ENCODE measurements at places on chromosomes 7 and 10. TPM values are rescaled to one million over a fixed set of nuclear protein-coding genes. Genes with fewer than 3 reads are reported as not detected.
A peak's percentile ranks its signal among the peaks of the same experiment; 100 is the strongest.

GRCh38 chr7:105811189-105811847, 65.1 kb downstream of the ATXN7L1 start:
- DNase-seq, result no peak

DNA sequence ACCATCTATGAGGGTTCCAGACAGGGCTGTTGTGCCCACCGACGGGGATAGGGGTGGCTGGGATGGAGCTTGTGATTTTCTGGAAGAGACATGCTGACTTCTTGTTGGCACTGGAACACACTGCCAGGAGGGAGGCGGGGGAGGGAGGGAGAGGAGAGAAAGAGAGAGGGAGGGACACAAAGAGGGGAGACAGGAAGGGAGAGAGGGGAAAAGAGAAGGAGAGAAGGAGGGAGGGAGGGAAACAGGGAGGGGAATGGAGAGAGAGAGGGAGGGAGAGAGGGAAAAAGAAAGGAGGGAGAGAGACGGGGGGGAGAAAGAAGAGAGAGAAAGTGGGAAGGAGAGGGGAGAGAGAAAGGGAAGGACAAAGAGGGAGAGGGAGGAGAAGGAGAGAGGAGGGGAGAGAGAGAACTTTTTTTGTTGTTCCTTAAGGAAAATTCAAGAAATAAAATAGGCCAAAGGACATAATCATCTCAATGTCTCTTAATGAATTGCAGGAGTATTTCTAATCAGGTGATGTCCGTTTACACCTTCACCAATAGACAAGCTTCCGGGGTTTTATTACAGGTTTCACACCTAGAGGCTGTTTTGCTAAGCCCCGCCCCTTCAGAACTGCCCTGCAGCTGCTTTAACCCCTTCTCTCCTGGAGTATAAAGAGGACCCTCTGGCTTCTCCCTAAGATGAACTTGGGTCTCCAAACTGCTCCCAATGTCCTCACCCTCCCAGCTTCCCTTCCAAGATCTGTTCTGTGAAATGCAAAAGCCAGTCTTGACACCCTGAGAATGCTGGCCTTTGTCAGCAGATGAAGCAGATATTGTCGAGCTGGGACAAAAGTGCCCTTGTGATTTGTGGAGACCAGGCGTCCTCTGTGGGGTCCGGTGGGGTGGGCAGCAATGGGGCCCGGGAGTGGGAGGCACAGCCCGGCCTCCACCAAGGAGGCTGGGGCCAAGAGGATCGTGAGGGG, 82.0 kb upstream of the GTF2IRD1 start:
- peak; percentile 40 for DNase-seq

DNA sequence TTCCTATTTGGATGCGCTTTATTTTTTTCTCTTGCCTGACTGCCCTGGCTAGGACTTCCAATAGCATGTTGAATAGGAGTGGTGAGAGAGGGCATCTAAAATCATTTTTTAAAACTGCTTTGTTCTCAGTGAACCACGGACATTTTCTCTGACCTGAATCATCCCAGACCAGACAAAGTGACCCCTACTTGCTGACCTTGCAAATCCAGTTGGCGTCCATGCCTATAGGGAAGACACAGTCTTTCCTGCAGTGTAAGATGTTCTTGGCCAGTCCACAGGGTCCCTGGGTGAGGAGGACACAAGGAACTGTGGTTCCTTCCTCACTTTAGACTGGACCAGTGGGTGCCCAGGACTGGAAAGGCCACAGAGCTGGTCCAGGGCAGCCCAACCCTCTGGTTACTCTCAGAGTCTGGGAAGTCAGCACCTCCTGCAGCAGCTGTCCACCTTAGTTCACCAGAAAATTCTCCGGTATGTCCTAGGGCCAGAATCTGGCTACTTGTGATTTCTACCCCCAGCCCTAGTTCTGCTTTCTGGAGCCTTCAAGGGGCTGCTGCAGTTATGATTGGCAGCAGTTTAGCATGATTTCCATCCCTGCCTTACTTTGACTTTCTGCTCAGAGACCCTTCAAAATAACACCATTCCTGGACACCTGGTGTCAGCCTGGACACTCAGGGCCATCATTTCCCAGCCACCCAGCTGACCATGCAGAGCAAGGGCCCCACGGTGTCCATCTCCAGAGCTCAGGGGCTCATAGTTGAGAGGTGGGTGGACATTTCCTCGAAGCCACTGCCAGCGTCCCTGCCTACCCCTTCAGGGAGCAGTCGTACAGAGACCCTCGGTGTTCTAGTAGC, 19.3 kb downstream of the VIPR2 start:
- no peak for DNase-seq

DNA sequence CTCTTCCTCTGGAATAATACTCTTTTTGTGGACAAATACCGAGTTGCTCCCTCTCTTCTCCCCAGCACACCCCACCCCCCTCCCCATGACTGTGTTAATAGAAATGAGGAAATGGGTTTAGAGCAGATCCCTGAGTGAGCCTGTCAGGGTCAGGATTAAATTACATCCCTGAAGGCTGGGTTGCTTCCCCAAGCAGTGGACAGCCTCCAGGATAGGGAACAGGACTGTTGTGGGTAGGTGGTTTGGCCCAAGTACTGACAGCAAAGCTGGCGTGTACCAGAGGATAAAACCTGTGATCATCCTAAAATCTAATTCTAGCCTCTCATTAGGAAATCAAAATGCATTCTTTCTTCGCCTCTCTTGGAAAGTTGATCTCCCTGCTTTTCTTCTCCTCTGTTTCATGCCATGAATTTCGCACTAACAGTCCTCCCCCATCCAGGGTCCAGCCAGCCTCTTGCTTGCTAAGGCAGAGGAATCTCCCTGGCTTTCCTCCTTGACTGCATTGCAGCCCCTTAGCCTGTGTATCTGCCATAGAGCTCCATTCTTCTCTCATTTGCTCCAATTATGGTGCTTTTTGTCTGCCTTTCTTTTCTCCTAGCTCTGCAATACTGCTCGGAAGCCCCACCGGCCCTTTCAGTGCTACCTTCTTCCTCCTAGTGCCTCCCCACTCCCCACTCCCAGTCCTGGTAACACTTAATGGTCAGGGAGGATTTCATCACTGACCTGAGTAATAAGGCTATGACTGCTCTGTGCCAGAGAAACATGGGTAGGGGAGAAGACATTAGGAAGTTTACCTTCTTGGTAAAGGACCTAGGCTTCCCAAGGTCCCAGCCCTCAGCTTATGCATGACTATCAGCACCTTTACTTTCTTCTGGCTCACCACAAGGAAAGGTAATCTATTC, 8.4 kb downstream of the LRRC4 start:
- DNase-seq, result no peak

DNA sequence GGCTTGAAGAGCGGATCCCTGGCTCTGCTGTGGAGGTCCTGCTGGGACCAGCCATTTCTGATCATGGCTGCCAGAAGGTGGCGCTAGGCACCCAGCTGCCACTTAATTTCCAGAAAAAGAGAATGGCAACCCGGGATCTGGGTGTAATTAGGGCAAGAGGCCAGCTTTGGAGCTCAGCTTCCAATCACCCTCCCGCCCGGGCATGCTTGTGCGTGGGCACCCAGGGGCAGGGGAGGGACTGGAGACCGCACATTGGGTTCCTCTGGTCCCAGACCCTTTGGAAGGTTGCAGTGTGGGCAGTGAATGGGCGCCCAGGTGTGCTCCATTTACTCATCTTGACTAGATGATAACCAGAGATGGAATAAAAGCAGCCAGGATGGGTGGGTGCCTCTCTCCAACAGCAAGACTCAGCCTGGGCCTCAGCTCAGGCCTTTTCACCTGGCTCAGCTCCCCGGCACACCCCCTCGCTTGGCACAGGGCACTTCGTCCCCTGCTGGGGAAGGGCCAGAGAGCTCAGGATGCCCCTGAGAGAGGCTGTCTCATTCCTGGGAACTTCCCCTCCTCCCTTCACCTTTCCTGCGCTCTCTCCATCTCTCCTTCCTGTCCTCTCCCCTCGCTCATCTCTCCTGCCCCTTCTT, 14.7 kb downstream of the FAM241B start:
- DNase-seq, result peak; percentile 60

GRCh38 chr7:36053589-36053988, 99.5 kb upstream of the EEPD1 start:
- no peak for DNase-seq

- DNase-seq, result no peak
These were observed 304.5 kb downstream of the SDHAF3 start for GRCh38 chr7:97422046-97422445.

DNA sequence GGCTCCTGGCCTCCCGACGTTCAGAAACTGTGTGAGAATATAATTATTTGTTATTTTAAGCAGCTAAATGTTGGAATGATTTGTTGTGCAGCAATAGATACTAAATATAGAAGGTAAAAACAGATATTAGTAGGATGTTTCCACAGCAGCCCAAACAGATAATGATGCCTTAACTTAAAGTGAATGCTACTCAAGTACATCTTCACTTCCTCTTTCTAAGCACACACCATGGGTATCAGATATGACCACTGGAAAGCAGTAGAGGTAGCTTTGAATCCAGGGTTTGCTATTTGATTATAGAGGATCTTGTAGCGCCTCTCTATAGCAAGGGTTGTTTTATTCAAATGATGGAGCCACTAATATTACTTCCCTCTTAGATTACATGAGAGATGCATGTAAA, 38.2 kb upstream of the BET1 start:
- DNase-seq, result no peak

DNA sequence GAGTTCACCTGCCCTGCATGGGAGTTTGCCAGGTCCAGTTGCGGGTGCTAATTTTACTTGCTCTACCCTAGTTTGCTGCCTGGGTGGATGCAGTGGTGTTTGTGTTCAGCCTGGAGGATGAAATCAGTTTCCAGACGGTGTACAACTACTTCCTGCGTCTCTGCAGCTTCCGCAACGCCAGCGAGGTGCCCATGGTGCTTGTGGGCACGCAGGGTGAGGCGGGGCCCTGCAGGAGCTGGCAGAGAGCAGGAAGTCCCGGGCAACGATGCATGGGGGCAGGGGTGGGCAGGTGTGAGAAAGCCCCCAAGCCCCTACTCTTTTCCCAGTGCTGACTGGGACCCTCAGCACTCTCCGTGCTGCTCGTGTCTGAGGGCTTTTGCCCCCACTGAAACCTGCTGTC, 31.3 kb downstream of the AGAP3 start:
- DNase-seq, result no peak

Gene SKIDA1
- 14.4 TPM for polyA plus RNA-seq

Gene GIMAP8
- polyA plus RNA-seq, result 8.9 TPM

Gene TFR2
- polyA plus RNA-seq, result 1.1 TPM

Gene INMT
- polyA plus RNA-seq, result 1.5 TPM

Gene CYP3A7
- 0.16 TPM for polyA plus RNA-seq

Gene ATP6V1F
- 232 TPM for polyA plus RNA-seq

Gene ELN
- polyA plus RNA-seq, result 109 TPM

Gene MKX
- 0.05 TPM for polyA plus RNA-seq
